ENCODE measurements at places on chromosomes 5 and 9.
A peak's percentile ranks its signal among the peaks of the same experiment; 100 is the strongest.

- DNase-seq: no peak
Observed at GRCh38 chr5:124071039-124071438, 559.1 kb downstream of the CSNK1G3 start.

DNA sequence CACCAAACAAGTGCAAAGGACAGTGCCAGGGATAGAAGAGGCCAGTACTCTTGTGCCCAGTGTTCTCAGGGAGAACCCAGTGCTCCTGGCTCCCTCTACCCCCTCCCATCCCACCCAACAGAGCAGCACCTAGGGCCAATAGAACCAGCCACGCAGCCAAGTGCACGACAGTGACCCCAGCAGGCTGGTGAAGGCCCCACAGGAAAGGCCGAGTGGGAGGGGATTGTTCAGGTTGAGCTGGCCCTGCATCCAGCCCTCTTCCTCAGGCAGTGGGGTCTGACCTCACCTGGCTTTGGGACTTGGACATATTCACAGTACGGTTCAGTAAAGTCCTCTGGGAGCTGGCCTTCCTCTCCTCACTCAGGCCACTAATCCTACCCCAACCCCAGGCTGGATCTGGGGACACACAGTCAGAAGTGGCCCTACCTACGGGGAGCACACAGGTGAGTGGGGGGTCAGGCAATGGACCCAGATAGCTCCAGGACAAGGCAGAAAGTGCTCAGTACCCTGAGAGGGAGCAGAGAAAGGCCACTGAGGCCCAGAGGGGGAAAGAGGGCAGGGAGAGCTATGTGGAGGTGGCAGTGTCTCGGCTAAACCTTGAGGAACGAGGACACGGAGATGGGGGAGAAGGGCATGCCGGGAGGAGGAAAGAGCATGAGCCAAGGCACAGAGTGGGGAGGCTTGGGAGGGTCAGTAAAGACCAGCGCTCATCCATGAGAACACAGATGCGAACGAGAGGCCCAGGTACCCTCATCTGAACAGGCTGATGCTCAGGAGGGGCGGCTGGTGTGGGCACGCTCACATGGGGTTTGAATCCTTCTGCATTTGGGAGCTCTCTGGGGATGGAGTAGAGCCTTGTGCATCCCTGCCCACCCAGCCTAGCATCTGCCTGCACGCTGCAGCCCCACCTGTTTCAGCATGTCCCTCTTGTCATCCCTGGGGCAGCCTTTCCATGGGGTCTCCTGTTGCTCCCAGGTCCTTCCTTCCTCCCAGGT, 25.6 kb downstream of the POLR1E start:
- peak; percentile 64 for DNase-seq

DNA sequence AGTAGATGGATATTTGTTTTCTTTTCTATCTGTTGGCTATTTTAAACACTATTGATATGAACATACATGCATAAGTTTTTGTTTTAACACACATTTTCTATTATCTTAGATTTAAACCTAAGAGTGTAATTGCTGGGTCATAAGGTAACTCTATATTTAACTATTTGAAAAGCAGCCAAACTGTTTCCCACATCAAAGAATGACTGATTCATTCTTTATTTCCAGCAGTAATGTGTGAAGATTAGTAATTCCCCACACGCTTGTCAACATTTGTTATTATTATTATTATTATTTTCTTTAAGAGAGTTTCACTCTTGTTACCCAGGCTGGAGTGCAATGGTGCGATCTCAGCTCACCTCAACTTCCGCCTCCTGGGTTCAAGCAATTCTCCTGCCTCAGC, 1495.8 kb downstream of the EFNA5 start:
- DNase-seq: no peak

DNA sequence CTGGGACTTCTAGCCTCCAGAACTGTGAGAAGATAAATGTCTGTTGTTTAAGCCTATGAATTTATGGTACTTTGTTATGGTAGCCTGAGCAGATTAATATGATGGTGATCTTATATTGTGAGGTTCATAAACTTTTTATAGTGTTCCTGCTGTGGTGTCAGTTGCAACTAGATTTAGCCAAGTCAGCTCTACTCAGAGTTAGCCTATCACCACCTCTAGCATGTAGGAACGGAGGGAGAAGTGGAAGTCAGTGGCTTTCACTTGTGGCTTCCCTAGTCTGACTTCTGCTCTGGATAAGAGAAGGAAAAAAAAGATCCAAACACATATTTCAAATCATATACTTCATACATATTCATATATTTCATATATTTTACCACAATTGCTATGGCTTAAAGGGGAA, 6.6 kb downstream of the POC5 start:
- DNase-seq: no peak

- peak; percentile 85 for DNase-seq
Observed at GRCh38 chr5:112995764-112996618, 19.4 kb downstream of the DCP2 start.

- DNase-seq: no peak
Observed at GRCh38 chr9:135065151-135065550, 22.3 kb upstream of the OLFM1 start.

GRCh38 chr5:126267438-126267837, 155.8 kb upstream of the GRAMD2B start:
- no peak for DNase-seq

DNA sequence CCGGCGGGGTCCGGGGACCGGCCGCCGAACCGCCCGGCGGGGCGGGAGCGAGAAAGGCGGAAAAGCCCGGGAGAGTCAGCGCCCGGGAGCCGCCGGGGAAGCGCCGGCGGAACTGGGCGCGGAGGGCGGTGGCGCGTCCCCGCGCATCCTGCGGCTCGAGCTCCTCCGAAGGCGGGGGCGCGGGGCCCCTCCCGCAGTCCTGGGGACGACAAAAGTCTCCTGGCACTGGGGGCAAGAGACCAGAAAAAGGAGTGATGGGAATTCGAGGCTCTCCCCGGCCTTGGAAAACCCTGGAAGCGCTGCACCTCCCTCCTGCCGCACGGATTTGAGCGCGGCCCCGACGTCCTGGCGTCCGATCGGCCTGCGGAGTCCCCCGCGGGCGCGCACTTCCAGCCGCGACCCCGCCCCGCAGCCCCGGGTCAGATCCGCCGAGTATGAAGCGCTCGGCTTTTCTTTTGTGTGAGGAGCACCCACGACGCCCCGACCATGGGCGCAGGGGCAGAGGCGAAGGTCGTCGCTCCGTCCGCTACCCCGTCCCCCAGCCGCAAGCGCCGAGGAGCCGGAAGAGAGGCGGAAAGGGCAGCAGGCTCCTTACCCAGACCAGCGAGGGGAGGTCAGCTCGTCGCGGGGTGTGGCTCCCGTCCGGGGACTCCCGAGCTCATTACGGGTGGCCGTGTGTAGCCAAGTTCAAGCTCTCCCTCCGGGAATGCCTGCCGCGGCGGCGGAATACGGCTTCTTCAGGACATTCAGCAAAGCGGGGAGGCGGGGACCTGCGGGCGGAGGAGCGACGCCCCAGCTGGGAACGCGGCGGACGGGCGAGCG, at the start of gene EPB41L4A:
TSS of gene EPB41L4A (minus strand) at position 114 of the 822 bp plus-strand sequence. CDS start 238 bp downstream, outside the sequence.
- DNase-seq: no peak

DNA sequence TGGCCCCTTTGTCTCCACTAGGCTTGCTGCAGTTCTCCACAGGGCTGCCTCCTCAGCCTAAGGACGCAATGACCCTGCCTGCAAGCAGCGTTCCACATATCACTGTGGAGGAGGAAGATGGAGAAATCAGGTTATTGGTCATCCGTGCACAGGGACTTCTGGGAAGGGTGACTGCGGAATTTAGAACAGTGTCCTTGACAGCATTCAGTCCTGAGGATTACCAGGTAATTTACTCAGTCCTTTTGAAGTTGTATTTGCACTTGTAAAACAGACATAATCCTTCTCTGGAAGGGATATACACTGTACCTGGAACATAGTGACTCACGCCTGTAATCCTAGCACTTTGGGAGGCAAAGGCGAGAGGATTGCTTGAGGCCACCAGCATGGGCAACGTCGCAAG, 116.6 kb downstream of the ADGRV1 start:
- DNase-seq: no peak

GRCh38 chr9:132319421-132320110, 35.2 kb downstream of the SETX start:
- DNase-seq: no peak

GRCh38 chr9:120393386-120394057, 186.4 kb downstream of the CDK5RAP2 start:
- no peak for DNase-seq

- no peak for DNase-seq
Observed at GRCh38 chr5:83665631-83666030, 55.0 kb downstream of the HAPLN1 start.

GRCh38 chr9:131113655-131114054, 11.7 kb upstream of the NUP214 start:
- no peak for DNase-seq

DNA sequence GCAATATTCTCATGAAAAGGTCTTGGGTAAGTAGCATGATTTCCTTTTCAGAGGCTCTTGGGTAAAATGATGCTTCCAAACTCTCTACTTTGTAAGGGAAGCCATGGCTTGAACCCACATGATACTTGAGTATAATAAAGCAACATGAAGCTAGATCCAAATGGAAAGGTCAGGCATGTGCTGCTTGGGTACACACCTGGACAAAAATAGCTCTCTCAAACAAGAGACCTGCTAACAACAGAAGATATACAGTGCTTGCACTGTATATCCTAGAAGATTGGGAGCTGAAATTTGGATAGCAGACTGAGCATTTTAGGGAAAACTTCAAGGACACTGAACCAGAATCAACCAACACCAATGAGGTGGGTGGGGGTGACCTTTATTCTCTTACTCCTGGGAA, 40.2 kb downstream of the NMUR2 start:
- no peak for DNase-seq

GRCh38 chr5:91255396-91256141, 127.5 kb downstream of the ARRDC3 start:
- DNase-seq: no peak

DNA sequence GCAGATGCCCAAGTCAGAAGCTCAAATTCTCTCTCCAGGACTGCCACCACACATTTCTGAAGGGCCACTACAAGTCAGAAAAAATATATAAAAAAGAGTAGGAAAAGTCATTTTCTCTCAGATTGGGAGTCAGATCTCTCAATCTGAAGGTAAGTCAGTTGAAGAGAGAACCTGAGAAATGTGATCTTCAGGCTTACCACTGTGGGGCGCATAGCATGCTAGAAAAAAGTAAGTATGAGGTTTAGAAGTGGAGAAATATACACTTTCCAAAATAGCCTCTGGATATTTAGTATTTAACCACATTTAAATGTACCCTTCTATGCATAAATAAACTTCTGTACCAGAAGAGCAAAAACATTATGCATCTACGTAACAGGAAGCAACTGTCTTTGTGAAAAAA, 800.7 kb upstream of the CTNND2 start:
- DNase-seq: peak; percentile 4

DNA sequence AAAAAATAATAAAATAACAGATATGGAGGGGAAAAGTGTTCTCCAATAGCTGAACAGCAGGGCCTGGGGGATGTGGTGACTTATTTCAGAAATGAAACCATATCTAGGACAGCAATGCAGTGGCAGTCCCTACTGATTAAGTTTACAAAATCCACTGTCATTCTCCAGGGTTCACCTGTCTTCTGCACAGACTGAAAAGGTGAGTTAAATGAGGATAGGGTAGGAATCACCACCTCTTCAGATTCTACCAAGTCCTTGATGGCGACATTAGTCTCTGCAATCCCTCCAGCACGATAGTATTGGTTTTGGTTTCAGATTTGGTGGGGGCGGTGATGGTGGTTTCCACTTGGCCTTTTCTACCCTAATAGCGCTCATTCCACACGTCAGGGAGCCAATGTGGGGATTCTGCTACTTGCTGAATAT, 32.3 kb upstream of the NPM1 start:
- no peak for DNase-seq

DNA sequence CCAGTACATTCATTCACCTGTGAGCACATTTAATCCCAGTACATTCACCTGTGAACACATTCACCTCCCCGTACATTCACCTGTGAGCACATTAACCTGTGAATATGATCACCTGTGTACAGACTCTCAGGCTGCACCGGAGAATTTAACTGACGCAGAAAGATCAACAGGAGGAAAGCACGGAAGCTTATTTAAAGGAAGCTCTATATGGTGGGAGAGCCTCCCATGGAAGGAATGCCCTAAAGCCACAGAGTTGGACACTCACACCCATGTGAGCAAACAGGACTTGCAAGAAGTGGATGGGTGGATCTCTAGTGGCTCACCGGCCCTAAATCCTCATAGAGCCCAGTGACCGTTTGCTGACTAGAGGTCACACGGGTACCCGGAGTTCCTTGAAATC, 38.2 kb downstream of the TRIP13 start:
- no peak for DNase-seq

GRCh38 chr9:96655198-96655851, at the start of gene PRXL2C:
Gene PRXL2C, minus strand, starts transcription at chr9:96655317. Its CDS starts 36 bp downstream, at chr9:96655281.
- DNase-seq: no peak

- DNase-seq: no peak
Observed at GRCh38 chr9:35073279-35073612, 821 bp upstream of the VCP start.

GRCh38 chr5:155106221-155106620, 92.7 kb downstream of the KIF4B start:
- DNase-seq: no peak

- DNase-seq: no peak
Observed at GRCh38 chr9:90128587-90129190, 513.9 kb downstream of the DIRAS2 start.

GRCh38 chr5:60205071-60205470, 311.5 kb upstream of the PDE4D start:
- DNase-seq: no peak

DNA sequence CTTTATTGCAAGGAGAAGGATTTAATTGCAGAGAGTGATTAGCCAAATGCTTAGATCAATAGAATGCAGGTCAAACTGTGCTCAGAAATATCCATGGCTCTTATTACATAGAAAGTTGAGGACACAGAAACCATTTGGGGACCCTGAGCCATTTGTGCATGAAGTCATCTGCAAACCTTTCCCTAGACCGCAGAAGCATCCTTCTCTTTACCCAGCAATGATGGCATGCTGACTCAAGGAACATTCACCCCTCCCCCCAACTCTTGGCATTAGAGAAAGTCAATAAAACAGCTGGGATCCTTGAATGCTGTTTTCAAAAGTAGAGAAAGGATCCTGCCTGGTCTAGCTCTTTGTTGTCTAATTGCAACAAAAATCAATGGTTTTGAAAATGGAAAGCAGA, 73.5 kb downstream of the PPP2R2B start:
- DNase-seq: no peak

- no peak for DNase-seq
Observed at GRCh38 chr9:133658442-133659431, 22.6 kb downstream of the DBH start.

GRCh38 chr5:159819591-159820411, 96.5 kb upstream of the ADRA1B start:
- no peak for DNase-seq

GRCh38 chr9:88975966-88976889, 15.0 kb upstream of the S1PR3 start:
- DNase-seq: no peak

DNA sequence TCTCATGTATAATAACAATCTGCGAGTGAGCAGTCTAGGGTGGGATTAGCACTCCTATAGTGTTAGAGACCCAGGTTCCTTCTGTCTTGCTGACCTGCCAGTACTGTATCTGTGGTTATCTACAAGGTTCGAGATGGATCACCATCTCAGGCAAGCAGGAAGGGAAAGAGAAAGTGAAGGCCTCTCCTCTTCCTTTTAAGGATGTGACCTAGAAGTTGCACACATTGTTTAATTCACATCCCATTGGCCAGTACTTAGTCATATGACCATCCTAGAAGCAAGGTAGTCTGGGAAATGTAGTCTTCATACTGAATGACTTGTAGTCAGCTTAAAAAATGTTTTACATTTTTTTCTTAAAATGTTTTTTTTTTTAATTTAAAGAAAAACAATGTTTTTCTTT, 168.6 kb downstream of the CARTPT start:
- DNase-seq: peak; percentile 91

- no peak for DNase-seq
Observed at GRCh38 chr9:90810691-90811090, 9.1 kb downstream of the SYK start.

- DNase-seq: no peak
Observed at GRCh38 chr9:89536600-89536999, 38.7 kb upstream of the SEMA4D start.
